ENCODE measurements at places on chromosomes 13 and 19.
A peak's percentile ranks its signal among the peaks of the same experiment; 100 is the strongest.

DNA sequence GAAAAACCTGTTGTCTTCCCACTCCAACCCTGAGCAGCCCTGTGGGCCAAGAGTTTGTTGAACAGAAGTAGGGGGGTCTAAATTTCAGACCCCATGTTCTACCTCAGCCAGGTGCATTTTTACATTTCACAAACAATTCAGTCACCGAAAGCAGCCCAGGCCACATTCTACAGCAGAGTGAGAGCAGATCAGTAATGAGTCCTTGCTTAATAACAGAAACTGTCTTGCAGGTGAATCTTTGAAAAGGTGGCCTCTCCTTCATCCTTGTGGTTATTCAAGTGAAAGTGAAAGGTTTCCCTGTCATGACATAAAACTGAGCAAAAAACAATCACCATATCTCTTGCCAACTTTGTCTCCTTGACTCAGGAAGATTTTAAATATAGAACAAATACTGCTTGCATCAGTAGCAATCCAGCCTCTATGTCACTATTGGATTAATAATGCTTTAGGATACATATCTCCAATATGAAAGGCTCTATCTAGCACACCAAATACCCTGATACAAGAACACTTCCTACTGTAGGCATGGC, 670.2 kb downstream of the DIAPH3 start:
- DNase-seq: no peak

- DNase-seq: no peak
Measured at GRCh38 chr19:12913851-12914690, 5.0 kb downstream of the SYCE2 start.

DNA sequence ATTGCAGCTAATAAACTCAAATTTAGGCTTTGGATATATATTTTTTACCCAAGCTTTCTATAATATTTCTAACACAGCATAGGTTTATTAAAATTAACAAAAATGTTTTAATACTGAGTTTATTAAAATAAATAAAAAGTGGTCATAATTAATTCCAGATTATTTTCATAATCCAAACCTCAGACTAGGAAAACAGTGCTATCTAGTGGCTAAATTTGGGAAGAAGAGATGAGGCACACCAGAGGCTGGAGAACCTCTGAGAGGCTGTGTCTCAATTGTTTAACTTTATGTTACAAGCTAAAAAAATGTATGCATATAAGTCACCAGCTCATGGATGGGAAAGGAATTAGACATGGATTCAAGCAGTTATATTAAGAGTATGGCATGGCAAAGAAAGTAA, 392.5 kb downstream of the DIAPH3 start:
- no peak for DNase-seq

GRCh38 chr13:97934590-97934989, 18.9 kb upstream of the IPO5 start:
- no peak for DNase-seq

GRCh38 chr13:23672616-23673015, 102.4 kb downstream of the TNFRSF19 start:
- DNase-seq: no peak

GRCh38 chr19:1079566-1080111, 12.7 kb downstream of the ARHGAP45 start:
- no peak for DNase-seq

DNA sequence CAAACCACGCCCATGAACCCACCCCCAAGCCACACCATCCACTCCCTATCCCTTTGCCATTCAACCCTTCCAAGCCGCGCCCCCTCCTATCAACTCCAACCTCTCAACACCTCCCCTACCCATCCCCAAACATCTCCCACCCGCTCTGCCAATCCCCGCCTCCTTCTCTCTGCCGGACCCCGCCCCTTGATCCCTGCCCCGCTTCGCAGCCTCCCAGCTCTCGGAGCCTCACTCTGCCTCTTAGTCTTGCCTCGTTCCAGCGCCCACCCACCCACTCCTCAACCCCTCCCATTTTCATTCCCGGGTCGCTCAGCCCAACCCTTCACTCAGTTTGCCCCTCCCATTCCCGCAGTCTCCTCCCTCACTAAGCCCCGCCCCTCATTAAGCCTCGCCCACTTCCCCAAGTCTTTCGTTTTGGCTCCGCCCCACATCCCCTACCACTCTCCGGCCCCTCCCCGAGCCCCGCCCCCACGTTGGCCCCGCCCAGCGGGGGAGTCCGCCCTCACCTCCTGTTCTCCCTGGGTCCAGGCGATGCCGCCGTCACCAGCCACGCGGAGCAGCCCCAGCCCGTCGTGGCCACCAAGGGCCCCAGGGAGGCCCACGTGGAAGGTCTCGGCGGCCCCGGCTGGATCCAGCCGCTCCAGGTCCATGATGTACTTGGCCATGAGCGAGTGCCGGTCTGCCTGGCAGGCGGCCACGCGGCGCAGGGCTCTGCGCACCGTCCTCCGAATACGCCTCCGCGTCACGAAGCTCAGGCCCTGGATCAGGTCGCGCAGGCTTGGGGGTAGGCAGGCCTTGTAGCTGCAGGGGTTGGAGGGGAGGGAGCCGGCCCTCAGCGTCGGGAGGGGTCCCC, 5.7 kb downstream of the JAK3 start:
- peak; percentile 21 for DNase-seq

- DNase-seq: no peak
Measured at GRCh38 chr13:36992362-36992761, 6.8 kb downstream of the ALG5 start.

- no peak for DNase-seq
Measured at GRCh38 chr13:42454749-42455148, 119.2 kb upstream of the TNFSF11 start.

- DNase-seq: no peak
Measured at GRCh38 chr13:27012482-27013197, 159.0 kb downstream of the USP12 start.

DNA sequence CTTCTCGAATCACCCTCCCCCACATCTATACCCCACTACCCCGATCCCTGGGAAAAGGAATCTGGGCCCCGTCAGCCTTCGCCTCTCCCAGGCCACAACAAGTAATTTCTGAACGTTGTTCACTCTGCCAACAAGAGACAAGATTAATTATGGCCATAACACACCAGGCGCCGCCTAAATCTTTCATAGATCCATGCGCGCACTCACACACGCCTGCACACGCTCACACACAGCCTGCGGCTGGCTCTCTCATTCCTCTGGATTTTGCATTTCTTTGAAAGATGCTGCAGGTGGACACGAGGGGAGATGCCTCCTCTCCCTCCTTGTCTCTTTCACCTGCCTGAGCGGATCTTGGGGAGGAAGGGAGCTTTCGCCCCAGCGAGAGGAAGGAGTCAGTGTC, 17.1 kb downstream of the ZNRF4 start:
- DNase-seq: no peak

GRCh38 chr19:45249261-45250033, 1.6 kb upstream of the MARK4 start:
- DNase-seq: no peak

DNA sequence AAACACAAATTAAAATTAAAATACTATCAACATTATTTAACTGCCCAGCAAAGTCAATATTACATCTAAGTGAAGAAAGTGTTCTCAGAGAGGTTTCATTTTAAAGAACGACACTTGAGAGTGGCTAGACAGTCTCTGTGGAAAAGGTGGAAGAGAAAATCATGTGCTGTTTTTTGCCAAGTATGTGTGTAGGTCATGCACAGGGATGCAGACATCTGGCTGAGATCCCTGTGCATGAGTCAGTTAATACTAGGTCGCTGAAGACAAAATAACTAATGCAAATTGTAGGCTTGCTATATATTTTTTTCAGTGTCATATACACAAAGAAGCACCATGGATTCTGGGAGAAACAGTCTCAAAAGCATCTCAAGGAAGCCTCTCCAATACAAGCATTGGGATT, 44.3 kb upstream of the ENOX1 start:
- no peak for DNase-seq

DNA sequence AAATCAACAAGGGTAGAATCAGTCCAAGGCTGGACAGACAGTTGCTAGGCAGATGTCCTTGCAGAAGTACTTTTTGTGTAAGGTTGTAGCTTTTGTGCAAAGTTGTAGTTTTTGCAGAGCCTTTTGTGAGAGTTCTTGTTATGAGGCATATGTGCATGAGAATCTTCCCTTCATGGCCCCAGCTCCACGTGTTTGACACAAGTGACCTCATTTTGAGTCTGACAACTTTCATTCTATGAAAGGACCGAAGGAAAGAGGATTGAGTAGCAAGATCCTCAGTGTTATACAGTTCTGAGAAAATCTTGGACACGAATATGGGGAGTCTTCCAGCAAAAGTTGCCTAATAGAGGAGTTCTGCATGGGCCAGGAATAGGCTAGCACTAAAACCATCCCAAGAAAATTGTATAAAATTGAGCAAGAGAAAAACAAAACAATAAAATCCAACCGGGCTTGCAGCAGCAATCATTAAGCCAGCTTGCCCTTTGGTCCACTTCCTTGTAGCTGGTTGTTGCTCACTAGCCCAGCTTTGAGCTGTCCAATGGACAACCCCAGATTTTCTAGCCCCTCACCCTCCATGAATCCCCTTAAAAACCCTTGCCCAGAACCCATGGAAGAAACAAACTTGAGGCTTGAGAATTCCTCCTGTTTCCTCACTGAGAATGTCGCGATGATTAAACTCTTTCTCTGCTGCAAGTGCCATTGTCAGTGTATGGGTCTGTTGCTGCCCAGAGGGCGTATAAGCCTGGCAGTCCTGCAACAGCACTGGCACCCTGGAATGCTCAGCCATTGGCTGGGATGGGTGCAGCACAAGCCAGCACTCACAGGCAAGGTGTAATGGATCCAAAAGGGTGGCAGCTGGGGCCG, 6.5 kb downstream of the EPSTI1 start:
- no peak for DNase-seq

- no peak for DNase-seq
Measured at GRCh38 chr13:101556676-101557123, 104.2 kb downstream of the ITGBL1 start.

GRCh38 chr13:73738626-73739025, 395.6 kb downstream of the KLF12 start:
- DNase-seq: no peak

GRCh38 chr13:36847606-36848005, 28.6 kb downstream of the RFXAP start:
- no peak for DNase-seq
